ENCODE measurements at places on chromosomes 3 and 15.

DNA sequence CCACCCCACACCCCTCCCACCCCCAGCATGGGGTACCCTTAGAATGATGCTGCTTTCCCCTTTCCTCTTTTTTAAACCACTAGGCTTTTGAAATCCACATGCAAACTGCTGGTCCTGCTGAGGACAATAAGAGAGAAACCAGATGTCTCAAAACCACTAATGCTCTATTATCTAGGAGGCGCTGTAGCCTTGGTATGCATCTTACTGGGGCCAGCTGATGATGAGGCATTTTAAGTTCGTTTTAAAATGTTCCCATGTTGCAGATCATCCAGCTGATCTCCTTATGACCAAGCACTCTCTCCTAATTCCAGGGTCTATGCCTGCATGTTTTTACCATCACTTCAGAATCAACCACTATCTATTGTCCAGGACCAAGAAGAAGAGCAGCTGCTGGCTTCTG, 1.3 kb downstream of the NME9 start:
- no peak for DNase-seq

DNA sequence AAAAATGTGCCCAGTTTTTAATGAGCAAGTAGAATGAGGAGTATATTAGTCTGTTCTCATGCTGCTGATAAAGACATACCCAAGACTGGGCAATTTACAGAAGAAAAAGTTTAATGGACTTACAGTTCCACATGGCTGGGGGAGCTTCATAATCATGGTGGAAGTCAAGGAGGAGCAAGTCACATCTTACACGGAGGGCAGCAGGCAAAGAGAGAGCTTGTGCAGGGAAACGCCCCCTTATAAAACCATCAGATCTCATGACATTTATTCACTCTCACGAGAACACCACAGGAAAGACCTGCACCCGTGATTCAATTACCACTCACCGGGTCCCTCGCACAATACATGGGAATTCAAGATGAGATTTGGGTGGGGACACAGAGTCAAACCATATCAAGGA, 111.7 kb upstream of the CNTN6 start:
- no peak for DNase-seq

DNA sequence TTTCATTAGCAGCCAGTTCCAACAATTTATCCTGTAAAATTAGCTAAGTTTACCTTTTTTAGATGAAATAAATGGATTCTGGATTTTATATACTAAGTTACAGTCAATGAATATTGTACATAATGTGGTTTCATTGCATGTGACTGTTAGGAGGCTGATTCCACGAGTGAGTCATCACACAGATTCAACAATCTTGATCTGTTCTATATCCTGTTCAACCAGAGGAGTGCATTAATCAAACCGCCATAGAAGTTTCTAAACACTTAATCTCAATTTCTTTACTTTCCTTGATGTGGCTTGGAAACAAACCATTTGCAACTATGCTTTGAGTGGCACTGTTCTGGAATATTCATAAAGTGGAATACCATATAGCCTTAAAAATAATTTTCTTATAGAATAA, 15.3 kb downstream of the DNAJC13 start:
- no peak for DNase-seq

DNA sequence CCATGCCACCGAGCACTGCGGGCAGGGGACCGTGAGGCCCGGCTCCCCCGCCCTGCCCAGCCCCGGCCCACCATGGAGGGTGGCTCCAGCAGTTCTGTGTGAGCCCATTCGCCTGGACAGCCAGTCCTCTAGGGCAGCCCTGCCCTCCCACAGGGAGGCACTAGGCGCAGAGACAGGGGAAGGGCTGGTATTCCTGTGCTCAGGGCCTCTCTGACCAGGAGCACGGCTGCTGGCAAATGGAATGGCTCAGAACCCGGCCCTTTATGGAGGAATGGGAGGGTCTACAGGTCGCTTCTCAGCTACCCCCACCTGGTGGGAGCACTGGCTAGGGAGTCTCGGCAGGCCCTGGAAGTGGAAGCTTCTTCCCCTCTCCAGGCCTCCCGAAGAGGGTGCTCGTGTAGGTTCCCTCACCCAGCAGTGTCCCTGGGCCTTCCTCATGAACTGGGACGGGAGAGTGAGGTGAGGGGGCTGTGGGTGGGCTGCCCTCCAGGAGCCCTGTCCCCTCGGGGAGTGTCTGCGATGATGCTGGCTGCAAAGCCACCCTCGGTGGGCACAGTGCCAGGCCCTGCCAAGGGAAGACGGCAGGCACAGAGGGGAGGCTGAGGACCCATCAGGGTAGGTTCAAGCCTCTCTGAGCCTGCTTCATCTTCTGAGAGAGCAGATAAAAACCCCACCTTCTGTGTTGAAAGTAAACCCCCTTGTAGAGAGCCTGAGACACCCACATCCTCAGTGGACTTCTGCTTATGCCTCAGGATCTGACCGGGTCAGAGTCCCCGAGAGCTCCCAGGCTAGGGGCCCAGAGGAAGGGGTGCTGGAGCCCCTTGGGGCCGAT, 1.5 kb downstream of the MELTF start:
- no peak for DNase-seq

- DNase-seq, result no peak
Measured at GRCh38 chr15:71807691-71808091, 2.7 kb upstream of the NR2E3 start.

DNA sequence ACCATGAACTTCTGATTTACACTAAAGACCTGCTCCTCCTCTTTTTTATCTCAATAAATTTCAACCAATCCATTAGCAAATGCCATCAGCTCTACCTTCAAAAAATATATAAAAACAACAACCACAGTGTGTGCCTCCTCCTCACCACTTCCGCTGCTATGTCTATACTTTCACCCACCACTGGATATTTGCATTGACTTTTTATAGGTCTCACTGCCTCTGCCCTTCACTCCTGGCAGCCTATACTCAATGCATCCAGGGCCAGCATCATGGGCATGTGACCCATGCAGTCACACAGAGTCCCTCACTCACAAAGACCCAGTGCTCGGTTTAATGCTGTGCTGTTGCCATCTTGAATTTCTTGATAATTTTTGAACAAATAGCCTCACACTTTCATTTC, 53.5 kb upstream of the CCDC54 start:
- no peak for DNase-seq

DNA sequence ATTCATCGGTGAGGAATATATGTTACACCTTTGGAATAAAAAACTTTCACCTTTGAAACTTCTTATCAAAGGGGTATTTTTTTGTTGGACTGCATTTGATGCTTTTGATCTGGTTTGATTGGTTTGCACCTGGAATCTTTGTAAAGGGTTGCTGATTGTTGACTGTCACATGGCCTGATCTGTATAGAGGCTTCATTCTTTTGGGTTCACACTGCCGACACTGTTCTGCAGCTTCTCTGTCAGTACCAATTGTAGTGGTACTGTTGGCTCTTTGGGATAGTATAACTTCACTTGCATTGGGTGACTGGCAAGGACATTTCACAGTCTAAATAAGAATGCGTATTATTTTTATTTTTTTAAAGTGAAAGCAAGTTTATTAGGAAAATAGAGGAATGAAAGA, 155.7 kb downstream of the DOCK3 start:
- no peak for DNase-seq

GRCh38 chr3:16838561-16838960, 46.2 kb upstream of the PLCL2 start:
- DNase-seq, result no peak

DNA sequence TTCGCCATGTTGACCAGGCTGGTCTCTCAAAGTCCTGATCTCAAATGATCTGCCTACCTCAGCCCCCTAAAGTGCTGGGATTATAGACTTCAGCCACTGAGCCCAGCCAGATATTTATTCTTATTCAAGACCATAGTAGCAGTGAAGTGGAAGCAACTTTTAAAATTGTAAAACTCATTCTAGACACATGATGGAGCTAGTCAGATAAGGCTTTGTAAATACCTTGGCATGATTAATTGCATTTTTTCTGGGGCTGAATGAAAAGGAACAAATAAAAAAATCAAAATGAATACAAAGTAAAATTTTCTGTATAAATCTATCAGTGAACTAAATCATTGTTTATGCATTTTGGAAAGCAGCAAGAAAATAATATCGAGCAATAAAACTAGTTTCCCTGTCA, 4.1 kb upstream of the MYO1E start:
- DNase-seq, result peak; percentile 62

- DNase-seq, result no peak
Measured at GRCh38 chr15:67109141-67110034, 44.0 kb downstream of the SMAD3 start.

- DNase-seq, result peak; percentile 59
Measured at GRCh38 chr15:89378296-89379151, 43.9 kb upstream of the POLG start.

DNA sequence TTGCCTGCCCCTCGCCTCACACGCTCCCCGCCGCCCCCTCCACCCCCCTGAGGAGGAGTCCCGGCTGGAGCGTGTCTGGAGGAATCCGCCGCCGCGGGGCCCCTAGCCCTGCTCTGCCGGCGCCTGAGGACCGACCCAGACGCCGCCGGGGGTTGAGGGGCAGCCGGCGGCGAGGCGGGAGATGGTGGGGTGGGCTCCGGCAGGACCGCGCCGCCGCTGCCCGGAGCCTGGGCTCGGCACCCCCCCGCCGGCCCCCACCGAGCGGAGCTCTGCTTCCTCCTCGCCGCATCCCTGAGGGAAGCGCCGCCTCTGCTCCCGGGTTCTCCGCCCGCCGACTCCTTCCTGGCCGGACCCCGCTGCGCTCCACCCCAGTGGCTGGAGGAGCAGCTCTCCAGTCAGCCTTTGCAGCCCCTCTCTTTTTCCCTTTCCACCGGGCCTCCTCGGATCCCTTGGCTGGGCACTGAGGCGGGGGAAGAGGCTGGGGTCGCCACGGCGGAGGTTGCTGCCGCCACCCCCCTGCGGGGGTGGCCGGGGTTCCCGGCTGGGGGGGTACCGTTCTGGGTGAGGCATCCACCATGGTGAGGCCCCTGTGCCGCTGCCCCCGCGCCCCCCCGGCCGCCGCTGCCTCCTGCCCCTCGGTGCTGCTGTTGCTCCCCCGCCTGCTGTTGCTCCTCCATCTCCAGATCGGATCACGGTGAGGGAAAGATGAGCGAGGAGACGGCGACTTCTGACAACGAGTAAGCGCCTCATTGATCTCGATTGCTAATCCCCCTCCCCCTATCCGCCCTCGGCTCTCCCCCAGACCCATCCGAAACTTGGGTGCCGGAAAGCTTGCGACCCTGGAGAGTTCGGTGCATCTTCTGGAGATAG, at the start of gene SPRED1:
Gene SPRED1 (plus strand): TSS at position 356 of the 870 bp plus-strand sequence. CDS start 350 bp downstream, at position 706.
- DNase-seq, result peak; percentile 31

DNA sequence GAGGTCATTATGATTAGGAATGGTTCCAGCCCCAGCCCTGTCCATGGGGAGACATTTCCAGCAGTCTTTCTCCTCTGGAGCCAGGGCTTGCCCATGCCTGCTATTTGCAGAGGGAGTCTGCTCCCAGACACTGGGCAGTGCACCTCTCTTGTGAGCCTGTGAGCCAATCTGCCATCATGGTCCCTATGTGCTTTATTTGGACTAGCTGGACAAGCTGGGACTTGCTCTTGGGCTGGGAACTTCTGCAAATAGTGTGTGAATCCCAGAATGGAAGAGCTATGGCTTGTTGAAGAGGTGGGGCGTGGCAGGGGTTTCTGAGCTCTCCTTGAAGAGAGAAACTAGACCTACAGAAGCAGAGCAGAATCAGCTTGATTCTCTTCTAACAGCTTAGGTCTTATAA, 53.7 kb upstream of the KY start:
- no peak for DNase-seq

DNA sequence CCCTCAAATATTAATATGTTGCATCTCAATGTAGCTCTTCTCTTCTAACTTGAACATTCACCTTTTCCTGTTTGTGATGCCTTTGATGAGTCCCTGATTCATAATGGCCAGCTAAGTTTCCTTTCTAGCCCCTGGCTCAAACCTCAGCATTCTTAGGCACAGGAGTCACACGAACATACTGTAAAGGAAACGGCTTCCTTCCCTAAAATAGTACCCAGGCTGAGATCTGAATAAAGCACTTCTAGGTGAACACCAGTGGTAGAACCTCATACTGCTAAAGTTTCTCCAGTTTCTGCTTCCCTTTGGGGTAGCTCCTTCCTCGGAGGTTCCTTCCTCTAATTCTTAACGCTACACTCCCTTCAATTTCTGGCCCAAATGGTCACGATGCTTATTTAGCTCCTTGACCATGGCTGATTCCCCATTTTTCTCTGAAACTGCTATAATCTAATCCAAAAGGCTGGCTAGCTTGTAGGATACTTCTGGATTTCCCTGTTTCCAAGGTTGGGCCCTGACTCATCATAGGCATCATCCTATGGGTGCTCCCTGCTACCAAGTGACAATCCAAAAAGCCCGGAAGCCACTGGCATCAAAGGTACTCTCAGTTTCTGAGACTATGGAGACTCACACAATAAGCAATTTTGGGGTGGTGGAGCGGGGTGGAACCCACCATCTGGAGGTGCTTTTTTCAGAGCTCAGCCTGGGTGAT, 2.4 kb downstream of the ANAPC13 start:
- no peak for DNase-seq

GRCh38 chr3:115187149-115187757, 40.2 kb upstream of the ZBTB20 start:
- DNase-seq, result no peak

GRCh38 chr3:50138266-50139200, 16.6 kb upstream of the SEMA3F start:
- peak; percentile 86 for DNase-seq

- DNase-seq, result no peak
Measured at GRCh38 chr3:16337856-16338540, 73.0 kb downstream of the OXNAD1 start.

GRCh38 chr3:43676441-43676840, 14.3 kb upstream of the ABHD5 start:
- DNase-seq, result no peak

- no peak for DNase-seq
Measured at GRCh38 chr3:126034481-126035361, 49.2 kb downstream of the SLC41A3 start.

GRCh38 chr15:41804916-41805666, 22.8 kb upstream of the JMJD7 start:
- no peak for DNase-seq
